Spinal cord (tissue), 10 donors: ENCODE measurements at places on chromosomes 4 and X. TPM values are rescaled to one million over a fixed set of nuclear protein-coding genes. Genes with fewer than 3 reads are reported as not detected.

GRCh38 chr4:170497112-170497511 lies 407.4 kb upstream of the AADAT start:
- no peak for DNase-seq

DNA sequence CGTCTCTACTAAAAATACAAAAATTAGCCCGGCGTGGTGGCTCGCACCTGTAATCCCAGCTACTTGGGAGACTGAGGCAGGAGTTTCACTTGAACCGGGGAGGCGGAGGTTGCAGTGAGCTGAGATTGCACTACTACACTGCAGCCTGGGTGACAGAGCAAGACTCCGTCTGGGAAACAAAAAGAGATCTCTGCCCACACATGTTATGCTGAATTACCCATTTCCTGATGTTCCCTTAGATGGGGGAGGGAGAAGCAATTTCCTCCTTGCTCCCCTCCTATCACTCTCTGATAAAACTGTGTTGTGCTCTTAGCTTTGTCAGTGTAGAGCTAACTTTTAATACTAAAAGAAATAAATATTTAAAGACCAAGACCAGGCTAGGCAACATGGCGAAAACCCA lies 102.5 kb downstream of the LARP7 start:
- no peak for DNase-seq

GRCh38 chr4:1720163-1720983 lies 750 bp downstream of the TMEM129 start:
- no peak for DNase-seq

Gene EFHC2
- polyA plus RNA-seq: 6.2 TPM

Gene P2RY10
- polyA plus RNA-seq: not detected
